ENCODE measurements at places on chromosomes 3 and 15.

- DNase-seq, result no peak
Measured at GRCh38 chr3:111218615-111219014, 147.0 kb downstream of the NECTIN3 start.

GRCh38 chr15:44727485-44728231, 8.7 kb upstream of the TRIM69 start:
- DNase-seq, result no peak

DNA sequence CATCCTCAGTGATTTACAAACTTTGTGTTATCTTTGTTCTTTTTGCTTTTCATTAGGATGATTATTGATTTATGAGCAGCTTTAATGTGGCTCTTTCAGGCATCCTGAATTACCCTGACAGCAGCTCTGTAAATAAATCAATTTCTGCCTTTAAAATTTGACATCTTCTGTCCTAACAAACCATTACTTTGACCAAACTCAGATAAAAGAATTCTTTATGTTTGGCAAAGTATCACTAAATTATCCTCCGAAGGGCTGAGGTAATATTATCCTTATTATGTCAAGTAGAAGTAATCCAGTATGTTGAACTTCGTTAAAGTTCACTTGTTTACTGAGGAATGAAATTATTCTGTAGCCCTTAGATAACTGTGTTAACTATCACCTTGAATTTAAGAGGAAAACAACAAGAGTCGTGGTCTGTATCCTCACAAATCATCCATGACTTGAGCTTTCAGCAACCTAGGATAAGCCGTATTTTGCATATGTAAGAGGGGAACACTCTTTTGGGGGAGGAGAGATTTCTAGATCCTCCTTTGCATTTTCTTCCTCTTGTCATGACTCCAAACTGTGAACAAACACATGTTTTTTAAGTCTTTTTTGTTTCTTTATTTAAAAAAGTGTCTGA, 173.2 kb upstream of the STAC start:
- no peak for DNase-seq

- DNase-seq, result no peak
Measured at GRCh38 chr15:78830514-78831228, 19.4 kb upstream of the ADAMTS7 start.

GRCh38 chr15:68552344-68552743, 26.4 kb upstream of the CORO2B start:
- DNase-seq, result no peak

GRCh38 chr15:29101491-29101890, 168.1 kb downstream of the NSMCE3 start:
- no peak for DNase-seq
